H1 (cell line): ENCODE measurements at places on chromosomes 12 and 14.

DNA sequence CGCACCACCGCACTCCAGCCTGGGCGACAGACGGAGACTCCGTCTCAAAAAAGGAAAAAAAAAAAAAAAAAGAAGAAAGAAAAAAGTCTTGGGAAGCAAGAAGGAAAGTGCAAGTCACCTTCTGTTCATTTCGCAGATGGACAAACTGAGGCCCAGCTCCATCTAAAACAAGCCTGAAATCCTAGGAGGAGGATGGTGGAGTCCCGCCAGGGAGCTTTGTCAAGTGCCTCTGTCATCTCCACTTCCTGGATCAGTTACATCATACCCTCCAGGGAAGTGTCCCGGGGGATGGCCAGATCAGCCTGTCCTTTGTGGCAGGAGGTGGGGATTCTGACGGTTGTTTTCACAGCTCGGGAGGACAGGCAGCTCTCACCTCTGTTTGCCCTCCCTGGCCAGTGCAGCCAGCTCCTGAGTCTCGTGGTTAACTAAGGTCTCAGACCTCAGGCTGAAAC is 8.7 kb upstream of the SDSL start:
- DNase-seq = no peak

DNA sequence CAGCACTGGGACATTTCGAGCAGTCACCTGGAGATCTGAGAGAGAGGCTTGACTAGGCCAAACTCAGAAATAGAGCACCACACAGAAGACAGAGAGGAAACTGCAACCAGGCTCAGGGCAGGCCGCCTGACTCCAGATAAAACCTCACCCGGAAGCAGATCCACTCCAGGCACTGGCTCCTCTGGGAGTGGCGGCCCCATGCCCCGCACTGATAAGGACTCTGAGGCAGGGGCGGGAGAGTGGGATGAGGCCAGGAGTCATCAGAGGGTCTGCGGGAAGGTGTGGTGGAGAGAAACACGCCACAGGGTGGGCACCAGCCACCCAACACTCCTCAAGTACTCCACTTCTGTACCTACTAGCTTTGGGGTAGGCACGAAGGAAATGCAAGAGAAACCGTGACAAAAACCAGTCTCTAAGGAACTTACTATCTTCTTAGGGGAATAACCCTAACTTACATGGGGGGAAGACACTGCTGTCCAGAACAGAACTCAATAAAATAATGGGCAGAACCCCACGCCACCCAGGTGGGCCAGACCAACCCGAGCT is 71.3 kb downstream of the CHGA start:
- DNase-seq = no peak

DNA sequence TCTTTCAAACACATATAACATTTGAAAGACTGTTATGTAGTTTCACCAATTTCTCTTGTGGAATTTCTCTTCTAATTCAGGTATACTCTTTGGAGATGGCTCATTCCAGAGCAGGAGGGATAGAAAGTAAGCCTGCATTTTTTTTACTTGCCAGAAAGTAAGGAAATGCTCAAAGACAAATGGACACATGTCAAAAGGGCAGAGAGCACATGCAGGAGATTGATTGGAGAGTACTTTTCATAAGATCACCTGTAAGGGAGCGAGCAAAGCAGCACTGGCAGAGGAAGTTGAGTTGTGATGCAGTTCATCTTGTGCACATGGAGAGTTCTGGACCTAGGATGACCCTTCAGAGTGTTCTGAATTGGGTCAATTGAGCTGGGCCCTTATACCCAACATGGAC is 51.4 kb upstream of the FBXO33 start:
- no peak for DNase-seq

- no peak for DNase-seq
Measured at GRCh38 chr12:93784339-93785086, 107.3 kb downstream of the CRADD start.

GRCh38 chr12:94636462-94637085 is 13.8 kb downstream of the TMCC3 start:
- DNase-seq = no peak

- no peak for DNase-seq
Measured at GRCh38 chr14:21268617-21269251, 508 bp downstream of the HNRNPC start.

GRCh38 chr14:89681086-89682018 is 264.3 kb upstream of the FOXN3 start:
- no peak for DNase-seq

DNA sequence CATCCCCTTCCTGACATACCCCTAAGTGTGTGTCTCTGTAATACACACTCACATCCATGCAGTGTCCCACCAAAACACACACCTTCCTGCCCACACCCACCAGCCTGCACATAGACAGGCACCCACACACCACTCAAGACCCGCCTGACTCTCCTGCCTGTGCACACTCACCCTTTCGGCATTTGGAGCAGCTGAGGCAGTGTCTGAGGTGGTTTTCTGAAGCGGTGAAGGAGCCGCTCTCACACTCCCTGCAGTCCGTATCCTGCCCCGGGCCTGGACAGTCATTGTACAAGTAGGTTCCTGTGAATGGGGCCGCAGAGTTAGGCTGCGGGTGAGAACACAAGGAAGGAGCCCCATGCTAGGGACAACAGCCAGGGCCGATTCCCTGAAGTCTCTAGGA is 8.3 kb downstream of the TNFRSF1A start:
- no peak for DNase-seq

DNA sequence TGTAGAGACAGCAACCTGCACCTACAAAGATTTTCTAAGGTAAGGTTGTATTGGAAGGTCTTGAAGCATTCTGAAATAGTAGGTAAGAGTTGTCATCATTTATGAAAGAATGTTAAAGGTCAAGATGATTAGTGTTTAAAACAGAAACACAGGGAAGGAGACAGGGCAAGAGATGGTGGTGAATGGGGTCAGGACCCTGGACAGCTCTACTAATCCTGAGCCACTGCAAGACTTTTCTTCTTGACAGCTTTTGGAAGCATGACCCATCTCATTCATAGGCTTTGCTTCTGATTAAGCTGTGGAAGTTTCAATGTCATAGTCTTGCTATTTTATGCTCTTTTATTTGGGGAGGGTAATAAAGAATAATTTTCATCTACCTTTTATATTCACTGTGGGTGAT is 75.5 kb upstream of the CAND1 start:
- peak; percentile 57 for DNase-seq

DNA sequence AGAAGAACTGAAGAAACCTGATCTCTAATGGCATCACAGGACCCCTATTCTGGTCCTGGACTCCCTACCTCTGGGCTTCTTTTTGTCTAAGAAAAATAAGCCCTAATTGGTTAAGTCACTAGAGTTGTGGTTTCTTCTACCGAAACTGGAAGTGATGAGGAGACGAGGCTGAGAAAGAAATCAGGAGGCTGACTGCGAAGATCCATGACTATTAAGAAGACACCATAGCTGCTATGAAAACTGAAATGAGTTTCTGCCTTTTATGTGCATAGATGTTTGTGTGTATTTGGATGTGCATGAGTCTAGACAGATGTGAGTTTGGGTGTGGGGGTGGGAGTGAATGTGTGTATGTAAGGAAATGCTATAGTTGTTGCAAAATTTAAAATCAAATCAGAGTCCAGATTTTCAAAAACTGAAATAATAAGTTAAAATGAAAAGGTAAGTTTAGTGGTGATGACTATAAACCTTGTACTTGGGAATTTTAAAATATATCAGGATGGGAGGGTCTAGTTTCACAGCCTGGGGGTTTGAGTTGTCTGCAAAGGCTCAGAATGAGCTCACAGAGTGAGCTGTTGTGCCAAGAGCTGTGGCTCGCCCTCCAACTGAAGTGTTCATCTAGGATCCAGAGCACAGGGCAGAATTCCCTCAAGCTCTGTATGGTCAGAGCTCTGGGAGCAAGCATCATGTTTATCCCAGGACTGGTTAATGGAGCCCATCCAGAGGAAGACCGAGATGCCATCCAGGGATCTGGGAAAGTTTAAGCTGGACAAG is 94.9 kb downstream of the VCPKMT start:
- no peak for DNase-seq

- no peak for DNase-seq
Measured at GRCh38 chr12:24496755-24497154, 452.1 kb downstream of the BCAT1 start.

GRCh38 chr12:42590330-42590934 is 886 bp upstream of the PRICKLE1 start:
- no peak for DNase-seq

DNA sequence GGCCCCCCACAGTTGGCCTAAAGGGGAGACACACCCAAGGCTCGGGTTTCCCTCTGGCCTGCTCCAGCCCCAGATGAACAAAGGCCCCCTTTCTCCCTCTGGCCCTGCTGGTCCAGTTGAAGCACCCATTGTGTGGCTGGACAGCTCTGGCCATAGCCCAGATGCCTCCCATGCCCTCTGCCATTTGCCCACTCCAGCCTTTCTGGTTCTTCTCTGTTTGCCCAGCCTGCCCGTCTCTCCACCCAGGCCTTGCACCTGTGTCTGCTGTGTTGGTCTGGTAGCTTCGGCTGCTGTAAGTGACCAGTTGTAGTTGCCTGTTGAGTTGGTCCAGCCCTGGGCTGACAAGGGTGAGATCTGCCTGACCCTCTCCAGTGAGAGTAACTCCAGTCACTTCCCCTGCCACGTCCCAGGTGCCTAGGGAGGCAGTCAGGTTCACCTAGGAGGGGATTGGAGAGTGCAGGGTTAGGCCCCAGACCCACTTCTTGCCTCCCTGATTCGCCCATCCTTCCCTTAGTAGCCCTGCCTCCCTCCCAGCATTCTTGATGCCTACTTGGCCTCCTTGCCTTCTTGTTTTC is 3.0 kb downstream of the B4GALNT1 start:
- no peak for DNase-seq

DNA sequence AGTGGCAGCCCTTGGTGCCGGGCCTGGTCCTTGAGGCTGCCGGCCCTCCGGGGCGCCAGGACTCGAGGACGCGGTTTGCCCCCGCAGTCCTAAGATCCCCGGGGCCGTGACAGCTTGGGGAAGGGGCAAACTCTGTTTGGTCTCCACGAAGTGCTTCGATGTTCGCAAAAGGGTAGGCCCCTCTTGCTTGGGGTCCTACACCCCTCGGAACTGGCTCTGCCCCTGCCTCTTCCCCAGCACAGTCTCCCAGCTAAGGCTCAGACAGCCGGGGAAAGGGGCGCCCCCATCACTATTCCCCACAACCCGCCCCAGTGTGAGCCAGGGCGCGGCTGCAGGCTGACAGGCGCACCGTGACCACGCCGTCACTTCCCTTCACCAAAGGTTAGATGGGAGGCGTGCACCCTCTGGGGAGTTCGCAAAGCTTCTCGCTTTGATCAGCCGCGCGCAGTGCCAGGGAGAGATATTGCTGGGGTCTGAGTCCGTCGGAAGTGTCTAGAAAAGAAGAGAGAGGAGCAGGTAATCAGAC is 7.2 kb upstream of the OTX2 start:
- DNase-seq = peak; percentile 71

GRCh38 chr14:101979666-101980065 is 15.3 kb downstream of the DYNC1H1 start:
- no peak for DNase-seq

DNA sequence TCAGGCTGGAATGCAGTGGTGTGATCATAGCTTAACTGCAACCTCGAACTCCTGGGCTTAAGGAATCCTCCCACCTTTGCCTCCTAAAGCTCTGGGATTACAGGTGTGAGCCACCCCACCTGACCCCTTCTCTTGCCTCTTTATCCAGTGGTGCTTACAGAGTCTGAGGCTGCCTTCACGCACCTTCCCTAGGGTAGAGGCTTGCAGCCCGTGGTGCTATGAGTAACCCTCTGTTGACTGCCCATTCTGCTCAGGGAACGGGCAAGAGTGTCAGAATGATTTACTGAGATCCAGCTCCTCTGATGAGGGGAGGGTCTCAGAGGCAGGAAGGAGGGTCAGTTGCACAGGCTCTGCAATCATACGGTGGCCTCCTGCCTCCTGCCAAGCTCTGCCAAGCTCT is 125.1 kb upstream of the TBX3 start:
- no peak for DNase-seq

- no peak for DNase-seq
Measured at GRCh38 chr14:81529391-81529790, 4.3 kb downstream of the SEL1L start.

DNA sequence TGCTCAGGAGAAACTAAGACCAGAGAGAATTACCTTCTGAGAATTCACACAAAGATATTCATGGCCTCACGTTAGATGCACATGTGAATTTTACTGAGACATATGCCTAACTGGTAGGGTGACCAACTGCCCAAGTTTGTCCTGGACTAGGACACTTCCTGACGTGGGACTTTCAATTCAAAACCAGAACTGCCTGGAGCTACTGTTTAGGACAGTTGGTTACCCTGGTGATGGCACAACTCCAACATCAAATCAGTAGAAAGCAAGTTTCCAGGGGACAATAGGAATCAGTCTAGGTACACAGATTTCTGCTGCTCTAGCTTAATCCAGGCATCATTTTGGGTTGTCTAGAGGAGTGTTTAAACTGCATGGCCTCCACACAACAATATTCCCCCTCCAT is 178.7 kb downstream of the GXYLT1 start:
- DNase-seq = no peak
